ENCODE measurements at places on chromosomes 16 and 17.

- peak; percentile 81 for DNase-seq
Observed at GRCh38 chr17:42107597-42108576, 4.6 kb downstream of the DHX58 start.

DNA sequence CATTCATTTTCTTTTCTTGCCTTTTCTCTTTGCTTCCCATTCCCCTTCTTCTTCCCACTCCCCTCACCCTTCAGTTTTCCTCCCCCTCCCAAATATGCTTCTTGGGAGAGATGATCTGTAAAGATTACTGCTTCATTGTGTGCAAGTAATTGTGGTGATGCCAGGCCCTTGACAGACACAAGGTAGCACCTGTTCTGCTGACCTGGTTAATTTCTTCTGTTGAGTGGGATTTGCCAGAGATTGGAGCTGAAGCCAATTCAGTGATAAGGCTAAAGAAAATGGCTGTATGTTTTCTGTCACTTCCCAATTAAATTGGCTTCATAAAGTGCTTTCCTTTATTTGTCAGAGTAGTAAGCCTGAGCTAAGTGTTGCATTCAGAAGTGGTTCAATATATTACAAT lies 44.5 kb downstream of the AATF start:
- no peak for DNase-seq

DNA sequence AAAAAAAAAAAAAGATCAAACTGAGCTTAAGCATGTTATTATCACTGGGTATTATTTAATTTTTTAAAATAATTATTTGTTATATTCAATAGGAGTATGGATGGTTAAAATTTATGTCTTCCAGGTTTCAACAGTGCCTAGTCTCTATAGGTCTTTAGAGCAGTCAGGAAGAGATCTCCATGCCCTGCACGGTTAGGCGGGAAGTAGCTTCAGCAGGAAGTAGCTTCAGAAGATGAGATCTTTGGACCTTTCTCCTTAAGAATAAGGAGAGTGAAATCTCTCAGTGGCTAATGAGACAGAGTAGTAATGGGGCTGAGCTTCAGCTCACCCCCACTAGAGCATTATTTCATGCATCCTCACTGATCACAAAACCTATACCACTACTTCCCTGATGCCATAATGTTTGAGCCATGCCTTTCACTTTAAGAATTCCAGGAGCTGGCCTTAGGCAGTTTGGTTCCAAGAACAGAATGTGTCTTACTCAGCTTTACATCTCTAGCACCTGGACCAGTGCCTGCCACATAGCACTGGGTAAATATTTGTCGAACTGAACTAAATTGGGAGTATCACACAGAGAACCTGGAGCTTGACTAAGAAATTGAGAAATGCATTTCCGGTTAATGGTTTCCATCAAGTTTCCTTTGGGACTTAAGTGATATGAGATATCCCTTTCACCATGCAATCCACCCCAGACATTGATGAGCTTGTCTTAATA lies 43.5 kb downstream of the SCPEP1 start:
- DNase-seq = no peak

DNA sequence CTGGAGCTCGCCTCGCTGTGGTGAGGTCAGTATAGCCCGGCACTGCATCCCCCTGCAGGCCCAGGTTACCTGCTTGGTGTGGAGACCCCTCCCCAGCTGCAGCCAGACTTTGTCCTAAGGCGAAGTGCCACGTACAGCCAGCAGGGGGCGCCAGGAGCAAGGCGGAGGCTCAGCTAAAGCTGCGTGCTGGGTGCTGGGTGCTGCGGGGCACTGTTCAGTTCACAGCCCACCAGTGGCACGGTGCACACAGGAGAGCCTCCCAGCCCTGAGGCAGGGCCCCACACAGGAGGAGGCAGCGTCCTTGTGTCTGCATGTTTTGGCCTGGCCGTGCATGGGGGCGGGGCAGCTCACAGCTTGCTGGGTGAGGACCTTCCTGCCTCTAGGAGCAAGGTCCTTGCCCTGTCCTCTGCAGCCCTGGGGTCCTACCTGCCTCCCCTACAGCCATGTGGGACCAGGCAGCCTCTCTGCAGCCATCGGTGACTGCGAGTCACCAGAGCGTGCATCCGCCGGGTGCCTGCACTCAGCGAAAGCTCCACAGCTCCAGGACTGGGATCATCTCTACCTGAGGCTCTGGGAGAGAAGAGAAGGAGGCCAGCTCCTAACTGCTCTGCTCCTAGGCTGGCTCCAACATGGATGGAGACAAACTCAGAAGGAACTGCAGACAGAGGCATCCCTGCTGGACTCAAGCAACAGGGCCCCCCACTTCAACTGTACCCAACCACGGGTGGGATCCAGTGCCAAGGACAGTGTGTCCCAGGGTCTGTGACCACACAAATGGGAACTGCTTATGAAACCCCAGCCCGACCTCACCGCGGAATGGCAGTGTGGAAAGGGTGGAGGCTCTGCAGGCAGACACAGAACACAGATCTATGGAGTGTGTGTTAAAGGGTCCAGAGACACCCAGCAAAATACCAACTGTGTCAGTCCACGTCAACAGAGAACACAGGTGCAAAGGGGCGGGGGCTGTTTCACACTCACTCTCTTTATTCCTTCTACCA lies 19.0 kb downstream of the SLC7A5 start:
- DNase-seq = no peak

DNA sequence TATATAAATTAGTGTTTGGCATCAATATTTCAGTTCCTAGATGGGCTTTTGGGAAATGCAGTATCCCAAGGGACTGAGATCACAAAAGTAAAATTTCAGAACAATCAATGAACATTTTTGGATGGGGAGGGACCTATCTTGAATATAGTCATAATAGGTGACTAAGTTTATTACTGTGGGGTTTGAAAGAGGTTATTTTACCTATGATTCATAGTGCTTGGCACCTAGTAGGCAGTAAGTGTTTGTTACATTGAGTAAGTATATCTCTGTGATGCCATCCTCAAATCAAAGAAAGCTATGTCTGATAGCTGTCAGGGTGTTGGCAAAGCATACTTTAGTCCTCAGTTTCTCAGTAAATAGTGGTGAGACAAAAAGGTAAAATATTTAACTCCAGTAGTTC lies 36.9 kb downstream of the ZNF207 start:
- no peak for DNase-seq

DNA sequence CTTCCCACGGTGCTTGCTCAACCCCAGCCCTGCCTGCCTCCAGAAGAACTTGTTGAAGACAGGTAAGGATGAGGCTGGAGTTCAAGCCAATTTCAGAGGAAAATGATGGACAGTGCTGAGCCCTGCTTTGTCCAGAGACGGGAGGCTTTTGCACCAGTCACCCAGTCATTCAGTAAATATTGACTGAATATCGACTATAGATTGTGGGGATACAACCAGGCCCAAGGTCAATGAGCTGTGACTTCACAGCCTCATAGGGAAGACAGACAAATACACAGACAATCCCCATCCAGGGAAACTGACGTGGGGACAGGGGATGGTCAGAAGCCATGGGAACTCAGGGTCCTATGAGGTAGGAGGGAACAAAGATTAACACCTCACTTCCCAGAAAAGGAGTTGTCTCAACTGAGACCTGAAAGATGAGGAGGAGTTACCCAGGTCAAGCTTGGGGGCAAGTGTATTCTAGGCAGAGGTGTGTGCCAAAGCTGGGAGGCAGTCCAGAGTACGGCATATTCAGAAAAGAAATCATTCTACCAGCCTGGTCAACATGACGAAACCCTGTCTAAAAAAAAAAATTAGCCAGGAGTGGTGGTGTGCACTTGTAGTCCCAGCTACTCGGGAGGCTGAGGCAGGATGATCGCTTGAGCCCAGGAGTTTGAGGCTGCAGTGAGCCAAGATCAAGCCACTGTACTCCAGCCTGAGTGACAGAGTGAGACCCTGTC lies 5.9 kb upstream of the DOC2A start:
- DNase-seq = no peak

GRCh38 chr17:62910277-62910676 lies 55.8 kb upstream of the TANC2 start:
- no peak for DNase-seq

DNA sequence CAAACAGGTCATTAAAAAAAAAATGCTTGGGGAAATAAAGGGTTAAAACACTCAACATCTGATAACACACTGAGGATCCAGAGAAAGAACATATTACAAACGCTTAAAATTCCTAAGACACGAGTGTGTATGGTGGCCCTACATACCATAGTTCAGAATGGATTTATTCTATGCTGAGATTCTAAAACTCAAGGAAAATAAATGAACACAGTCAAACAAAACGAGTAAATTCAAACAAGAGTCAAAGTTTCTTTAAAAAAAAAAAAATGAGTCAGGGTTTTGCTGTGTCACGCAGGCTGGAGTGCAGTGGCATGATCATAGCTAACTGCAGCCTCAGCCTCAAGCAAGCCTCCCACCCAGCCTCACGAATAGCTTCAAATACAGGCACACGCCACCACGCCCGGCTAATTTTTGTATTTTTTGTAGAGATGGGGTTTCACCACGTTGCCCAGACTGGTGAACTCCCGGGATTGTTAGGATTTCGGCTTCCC lies 17.4 kb downstream of the CRK start:
- DNase-seq = no peak

- DNase-seq = no peak
Observed at GRCh38 chr17:75346906-75347305, 57.7 kb upstream of the SLC25A19 start.

- no peak for DNase-seq
Observed at GRCh38 chr16:3718019-3718391, 681 bp upstream of the TRAP1 start.

- DNase-seq = no peak
Observed at GRCh38 chr17:7173687-7174602, 5.2 kb downstream of the ASGR1 start.

- DNase-seq = no peak
Observed at GRCh38 chr17:50219342-50219741, 17.9 kb upstream of the COL1A1 start.

DNA sequence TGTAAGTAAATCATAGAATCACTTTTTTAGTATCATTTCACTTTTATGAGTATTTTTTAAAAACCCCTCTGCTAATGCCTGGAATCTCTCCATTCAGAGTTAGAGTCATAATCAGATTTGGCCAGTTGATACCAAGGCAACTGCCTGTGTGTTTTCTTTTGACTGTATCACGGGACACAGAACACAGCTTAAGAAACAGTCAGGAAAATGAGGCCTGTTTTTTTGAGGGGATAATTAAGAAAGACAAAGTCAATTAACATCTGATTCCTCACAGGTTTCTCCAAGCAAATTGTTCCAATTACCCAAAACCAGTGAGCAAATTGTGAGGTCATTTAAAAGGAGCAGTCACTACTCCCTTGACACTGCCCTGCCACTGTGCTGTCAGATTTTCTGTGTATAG lies 944.5 kb upstream of the SOX9 start:
- no peak for DNase-seq

GRCh38 chr16:75965504-75966374 lies 239.4 kb upstream of the CPHXL start:
- DNase-seq = no peak

DNA sequence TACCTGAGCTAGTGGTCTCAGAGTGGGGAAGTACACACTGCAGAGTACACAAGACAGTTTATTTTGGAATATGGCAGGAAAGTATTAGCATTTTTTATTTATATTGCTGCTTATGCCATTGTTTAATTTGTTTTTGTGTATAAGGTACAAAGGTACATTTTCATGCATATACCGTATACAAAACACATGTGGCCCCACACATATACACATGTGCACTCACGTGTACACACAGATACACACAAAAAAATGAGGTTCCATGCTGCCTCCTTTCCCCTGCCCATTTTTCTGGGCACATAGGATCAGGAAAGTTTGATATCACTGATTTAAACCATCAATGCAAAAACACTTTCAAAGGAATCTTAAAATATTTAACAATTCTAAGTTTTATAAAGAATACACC lies 12.9 kb downstream of the IGSF6 start:
- DNase-seq = no peak

GRCh38 chr16:73848993-73849392 lies 447.6 kb upstream of the PSMD7 start:
- DNase-seq = no peak

DNA sequence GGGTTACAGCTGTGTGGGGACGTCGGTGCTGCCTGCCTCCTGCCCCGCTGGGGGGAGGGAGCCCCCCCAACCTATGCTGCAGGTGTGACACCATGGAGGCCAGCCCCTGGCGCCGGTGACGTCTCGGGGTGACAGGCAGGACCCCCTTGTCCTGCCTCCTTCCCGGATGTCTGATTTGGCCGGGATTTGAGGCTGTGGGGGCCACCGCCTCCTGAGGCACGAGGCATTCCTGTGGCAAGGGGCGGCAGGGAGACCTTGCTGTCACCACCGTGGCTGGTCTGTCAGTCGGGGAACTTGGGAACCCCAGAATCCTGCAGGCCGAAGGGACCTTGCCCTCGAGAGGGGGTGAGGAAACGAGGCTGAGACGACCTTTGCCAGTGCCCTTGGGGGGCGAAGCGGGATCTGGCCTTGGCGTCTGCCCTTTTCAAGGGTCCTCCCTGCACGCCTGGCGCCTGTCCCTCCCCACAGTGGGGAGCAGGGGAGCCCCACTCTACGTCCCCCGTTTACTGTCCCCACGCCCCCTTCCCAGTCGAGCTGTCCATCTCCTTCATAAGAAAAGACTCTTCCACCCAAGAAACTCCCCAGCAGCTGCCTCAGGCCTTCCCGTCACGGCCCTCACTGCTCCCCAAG lies 74.4 kb downstream of the METRNL start:
- no peak for DNase-seq

GRCh38 chr16:72501739-72502593 lies 330.0 kb upstream of the PMFBP1 start:
- DNase-seq = peak; percentile 65

DNA sequence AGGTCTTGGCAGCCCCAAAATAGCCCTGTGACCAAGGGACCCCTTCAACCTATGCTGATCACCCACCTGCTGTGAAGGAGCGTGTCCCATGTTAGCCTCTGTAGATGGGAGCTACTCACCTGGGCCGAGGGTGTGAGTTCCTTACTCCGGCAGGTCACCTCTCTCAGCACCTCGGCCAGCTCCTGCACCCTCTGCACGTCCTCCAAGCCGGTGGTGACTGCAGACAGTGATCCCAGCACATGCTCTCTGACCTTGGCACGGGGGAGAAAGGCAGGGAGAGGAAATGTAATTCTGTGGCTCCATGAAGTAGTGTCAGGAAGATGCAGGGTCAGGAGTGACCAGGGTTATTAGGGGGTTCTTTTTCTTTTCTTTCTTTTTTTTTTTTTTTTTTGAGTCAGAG lies 67.7 kb upstream of the BCO1 start:
- no peak for DNase-seq

GRCh38 chr17:36002631-36003030 lies 1.3 kb upstream of the CCL15 start:
- no peak for DNase-seq

All from NT2/D1 (cell line).